NCI-H2171 treated with DMSO at 0.1 percent for 48 hours (cell line): ENCODE measurements at places on chromosomes 6 and 20.

DNA sequence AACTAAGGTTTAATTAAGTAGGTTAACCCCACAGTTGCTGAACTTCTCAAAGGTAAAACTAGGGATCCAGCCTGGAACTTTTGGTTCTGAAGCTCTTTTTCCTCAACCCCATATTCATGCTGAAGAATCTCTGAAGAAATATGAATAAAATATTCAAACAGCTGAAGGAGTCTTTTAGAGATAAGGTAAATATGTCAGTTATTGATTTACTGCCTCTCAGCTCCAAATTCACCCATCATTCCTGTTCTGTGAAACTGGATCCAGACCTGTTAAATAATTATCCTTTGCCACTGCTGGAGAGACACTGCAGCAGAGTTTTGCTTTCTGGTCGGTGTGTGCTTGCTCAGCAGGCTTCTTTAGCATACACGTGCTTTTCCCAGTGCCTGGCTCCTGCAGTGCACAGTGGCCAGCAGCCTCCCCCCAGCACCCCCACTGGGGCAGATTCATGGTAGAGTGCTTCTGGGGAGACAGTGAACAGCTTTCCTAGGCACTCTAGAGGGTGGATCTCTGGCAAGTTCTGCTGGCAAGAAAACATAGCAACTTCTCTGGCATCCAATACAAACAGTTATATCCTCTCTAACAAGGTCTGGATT, 62.0 kb upstream of the BCLAF1 start:
- peak; percentile 22 for DNase-seq

DNA sequence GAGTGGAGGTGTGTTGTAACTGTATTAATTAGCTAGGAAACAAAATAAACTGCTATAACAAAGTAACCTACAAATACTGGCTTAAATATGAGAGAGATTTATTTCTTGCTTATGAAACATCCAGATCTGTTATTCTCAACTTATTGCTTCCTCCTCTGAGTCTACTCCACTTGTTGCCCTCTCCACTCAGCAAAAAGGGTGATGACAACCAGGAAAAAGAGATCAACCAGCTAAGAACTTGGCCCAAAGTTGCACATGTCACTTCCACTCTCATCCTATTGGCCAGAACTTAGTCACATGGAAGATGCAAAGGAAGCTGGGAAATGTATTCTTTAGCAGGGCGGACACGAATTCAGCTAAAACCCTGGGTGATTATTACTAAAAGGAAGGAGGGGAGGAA, 5.2 kb upstream of the TP53RK start:
- DNase-seq = peak; percentile 49

DNA sequence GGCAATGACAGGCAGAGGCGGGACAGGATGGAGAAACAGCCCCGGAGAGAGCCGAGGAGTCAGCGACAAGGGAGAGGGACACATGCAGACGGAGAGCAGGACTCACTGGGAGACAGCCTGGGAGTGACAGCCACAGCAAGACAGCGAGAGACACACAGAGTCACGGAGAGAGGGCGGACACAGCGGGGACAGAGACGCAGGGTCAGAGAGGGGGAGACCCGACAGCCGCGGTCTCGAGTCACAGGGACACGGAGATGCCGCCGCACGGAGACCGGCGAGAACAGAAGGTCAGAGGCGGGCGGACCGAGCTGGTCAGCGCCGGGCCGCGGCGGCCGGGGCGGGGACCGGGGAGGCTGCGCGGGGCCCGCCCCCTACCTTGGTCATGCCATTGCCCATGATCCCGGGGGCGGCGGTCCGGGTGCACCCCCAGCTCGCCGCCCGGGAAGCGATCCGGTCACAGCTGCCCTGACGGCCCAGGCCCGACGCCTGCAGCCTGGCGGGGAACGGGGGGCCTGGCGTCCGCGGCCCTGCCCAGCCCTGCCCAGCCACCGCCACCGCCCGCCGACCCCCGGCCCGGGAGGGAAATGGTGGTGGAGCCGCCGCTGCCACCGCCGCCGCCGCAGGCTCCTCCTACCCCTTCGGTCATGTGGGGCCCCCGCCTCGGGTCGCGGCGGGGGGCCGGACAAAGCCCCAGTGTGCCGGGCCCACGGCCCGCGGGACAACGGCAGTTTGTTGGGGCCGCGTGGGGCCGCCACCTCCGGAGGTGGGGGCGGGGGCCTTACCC, at the start of the genes DUSP15 and TTLL9:
Gene DUSP15 (minus strand): TSS at position 586 of the 784 bp plus-strand sequence. CDS start 190 bp downstream, at position 396.
Gene TTLL9 (plus strand): TSS at position 693 of the 784 bp plus-strand sequence. CDS start 493 bp downstream, outside the sequence.
- DNase-seq = peak; percentile 40

DNA sequence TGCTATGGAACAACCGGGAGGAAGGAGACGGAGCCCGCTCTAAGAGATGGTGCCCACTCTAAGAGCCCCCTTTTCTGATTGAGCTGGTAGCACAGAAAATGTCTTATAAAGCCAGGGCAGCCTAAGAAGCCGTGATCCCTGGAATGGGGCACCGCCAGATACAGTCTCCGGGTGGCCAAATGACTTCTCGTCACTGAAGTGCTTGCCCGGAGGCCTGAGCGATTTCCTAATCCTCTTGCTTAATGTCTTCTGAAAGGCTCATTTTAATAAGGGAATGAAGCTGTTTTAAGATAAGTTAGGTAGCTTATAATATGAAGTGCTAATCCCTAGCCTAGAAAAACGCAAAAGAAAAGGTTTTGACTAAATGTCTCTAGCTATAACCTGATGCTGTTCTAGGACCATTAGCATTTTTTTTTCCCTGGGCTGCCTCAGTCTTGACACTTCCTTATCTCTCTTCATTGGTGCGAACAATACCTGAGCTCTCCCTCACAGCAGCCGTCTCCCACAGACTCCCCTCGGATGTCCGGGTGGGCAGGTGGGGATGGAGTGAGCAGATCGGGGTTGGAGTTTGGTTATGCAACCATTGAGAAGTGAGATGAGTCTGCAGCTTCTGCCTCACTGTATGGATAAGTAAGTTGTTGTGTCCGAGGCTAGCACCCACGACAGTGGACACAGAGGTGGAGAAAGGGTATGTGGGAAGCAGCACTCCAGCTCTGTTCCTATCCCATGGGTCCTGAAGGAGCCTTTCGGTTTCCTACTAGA, 559.4 kb upstream of the AGPAT4 start:
- DNase-seq = no peak

GRCh38 chr6:28078050-28078449, 2.3 kb upstream of the ZNF165 start:
- DNase-seq = no peak
